Tibial nerve (tissue), 4 donors: ENCODE measurements at places on chromosomes 4 and X.

DNA sequence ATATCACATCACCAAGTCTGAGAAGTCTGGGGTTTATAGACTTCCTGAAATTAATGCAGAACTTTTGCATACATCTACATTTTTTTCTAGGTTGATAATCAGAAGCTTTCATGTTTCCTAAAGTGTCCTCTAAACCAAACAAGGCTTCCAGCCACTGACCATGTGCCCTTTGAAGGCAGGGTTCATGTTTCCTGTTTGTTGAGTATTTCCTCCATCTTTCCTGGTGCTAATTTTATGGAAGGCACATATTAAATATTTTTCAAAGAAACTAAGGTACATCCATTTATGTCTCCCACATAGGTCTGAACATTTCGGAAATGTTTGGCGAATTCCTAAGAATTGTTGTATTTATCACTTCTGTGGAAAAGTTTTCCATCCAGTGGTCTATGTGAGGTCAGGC lies 5.6 kb downstream of the GALNT7 start:
- no peak for DNase-seq

- no peak for DNase-seq
Observed at GRCh38 chr4:105644257-105644656, 64.2 kb downstream of the INTS12 start.

GRCh38 chrX:12966151-12966550 lies 8.8 kb upstream of the TMSB4X start:
- DNase-seq = no peak

GRCh38 chrX:8604131-8604530 lies 127.8 kb downstream of the ANOS1 start:
- no peak for DNase-seq

GRCh38 chr4:89364541-89364940 lies 56.9 kb upstream of the GPRIN3 start:
- DNase-seq = no peak

DNA sequence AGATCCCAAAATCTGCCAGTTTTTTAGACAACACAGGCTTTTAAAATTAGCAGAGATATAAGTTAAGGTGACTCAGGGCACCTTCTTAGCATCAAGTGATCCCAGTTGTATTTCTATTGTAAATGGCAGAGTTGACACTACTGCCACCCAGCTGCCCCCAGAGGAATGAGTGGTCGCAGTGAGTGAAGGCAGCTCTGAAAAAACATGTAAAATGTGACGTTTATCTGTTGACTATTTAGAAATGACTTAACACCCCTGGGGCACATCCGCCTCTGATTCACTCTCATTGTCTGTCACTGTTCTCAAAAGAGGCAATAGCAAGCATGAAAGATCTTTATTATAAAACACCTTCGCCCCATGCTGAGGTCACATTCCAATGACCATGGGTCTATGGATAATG lies 592.4 kb downstream of the ACTRT1 start:
- DNase-seq = no peak
